Pons (tissue), 1 donor: ENCODE measurements at places on chromosomes 11 and 22.

GRCh38 chr11:92413757-92414513 is 189.3 kb downstream of the FAT3 start:
- no peak for DNase-seq

DNA sequence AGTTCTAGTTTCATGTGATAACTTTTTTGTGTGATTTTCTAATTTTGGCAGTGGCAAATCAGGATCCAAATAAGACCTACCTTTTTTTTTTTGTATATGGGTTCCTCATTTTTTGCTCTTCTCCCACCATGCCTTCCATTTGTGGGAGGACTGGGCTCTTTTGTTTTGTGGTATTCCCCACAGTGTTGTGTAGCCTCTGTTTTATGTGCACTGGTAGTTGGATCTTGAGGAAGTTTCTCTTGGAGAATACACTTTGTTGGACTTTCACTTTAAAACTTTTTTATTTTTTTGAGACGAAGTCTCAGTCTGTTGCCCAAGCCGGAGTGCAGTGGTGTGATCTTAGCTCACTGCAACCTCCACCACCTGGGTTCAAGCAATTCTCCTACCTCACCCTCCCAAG is 39.7 kb downstream of the PPP6R3 start:
- DNase-seq = no peak

DNA sequence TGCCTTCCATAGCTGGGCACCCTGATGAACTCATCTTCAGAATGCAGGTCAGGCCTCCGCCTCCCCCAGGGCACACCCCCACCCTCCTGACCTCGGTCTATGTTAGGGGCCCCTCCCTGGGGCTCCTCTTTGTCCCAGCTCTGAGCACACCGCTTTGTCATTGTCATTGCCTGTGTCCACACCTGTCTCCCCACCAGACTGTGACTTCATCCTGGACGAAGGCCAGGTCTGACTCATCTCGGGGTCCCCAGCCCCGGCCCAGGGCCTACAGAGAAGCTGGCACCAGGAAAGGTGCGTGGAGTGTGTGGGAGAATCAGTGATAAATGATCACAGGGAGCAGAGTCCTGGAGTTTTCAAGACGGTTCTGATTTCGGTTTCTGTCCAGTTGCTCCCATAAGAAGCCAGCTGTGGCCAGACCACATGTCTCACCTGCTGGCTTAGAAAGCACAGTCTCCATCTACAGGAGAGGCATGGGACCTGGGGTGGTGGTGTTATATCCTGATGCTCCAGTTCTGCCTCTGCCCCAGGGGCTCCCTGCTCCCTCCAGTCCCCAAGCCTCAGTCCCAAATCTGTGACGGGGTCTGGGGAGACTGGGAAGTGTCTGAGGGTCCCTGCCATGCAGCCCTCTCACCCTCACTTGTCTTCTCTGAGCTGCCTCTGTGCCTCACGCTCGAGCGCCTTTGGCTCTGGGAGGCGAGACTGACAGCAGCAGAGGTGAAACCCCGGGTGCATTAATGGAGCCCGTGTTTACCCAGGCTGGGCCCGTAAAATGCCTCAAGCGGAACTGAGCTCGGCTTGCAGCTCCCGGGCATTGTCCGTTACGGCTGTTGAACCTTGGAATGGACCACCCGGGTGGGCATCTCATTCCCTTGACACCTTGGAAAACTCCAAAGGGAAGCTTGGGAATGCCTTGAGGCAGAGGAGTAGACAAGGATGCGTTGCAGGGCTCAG is 85.5 kb upstream of the WNT11 start:
- no peak for DNase-seq

GRCh38 chr11:121870206-121871045 is 245.6 kb downstream of the BLID start:
- DNase-seq = no peak

DNA sequence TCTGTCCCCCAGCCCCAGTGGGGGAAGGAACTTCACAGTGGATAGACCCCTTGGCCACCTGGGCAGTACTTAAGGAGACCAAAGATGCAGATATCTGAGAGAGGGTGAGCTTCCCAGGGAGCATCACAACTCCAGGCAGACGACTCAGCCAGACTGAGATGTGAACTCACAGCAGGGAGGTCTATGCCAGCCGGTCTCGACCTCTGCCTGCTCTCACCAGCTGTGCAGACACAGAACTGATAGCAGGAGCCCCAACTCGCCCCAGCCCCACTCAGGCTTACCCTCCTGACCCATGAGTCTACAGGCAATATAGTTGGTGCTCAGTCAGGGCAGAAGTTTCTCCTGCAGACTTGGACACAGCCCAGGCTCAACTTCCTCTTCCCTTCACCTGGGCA is 29.7 kb upstream of the ACCSL start:
- no peak for DNase-seq

DNA sequence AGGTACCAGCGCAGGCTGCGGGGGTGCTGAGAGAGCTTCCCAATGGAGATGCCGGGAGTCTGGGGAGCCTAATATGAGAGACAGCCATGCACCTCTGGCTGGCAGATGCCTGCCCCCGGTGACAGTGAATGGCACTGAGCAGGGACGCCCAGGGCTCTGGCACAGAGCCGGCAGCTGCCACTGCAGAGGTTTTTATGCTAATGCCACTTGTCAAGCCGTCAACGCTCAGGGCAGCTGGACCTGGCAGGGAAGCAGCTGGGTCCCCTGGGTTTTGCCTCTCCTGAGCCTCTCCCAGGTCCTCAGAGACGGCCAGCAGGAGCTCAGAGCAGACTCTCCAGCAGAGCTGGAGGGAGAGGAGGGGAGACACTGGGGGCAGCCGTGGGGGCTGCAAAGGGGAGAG is 573.6 kb downstream of the BUD13 start:
- DNase-seq = no peak

DNA sequence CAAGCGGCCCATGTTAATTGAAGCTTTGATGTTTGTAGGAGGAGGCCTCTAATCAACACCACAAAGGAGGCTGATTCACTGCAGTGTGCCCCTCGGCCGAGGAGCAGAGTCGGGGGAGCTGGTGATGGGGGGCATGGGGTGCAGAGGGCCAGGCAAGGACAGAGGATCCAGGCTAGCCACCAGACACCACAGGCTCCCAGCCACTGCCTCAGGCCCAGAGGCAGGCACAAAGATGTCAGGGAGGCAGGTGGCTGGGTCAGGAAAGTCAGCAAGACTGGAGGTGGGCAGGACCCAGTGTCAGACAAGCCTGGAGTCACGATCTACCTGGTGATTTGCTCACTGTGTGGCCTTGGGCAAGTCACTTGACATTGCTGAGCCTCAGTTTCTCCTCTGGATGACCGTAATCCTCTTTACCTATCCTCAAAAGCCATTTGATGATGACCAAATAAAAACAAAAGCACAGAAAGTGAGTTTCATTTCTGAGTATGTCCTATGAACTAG is 121.0 kb downstream of the BUD13 start:
- no peak for DNase-seq

DNA sequence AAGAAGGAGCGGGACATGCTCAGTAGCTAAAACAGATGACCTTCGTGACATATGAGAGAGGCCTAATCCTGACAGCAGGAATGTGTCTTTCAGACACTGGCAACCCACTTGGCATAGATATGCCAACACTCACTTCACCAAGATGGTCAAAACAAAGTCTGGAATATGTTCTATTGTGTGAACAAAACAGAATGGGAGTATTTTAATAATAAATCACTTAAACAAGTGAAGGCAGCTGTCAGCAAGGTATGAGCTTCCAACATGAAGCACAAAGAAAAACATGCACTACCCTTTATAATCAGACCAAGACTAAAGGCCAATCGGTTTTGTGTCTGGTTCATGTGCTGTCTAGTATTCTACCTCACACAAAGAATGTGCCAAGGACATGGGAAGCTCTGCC is 23.1 kb downstream of the CCDC34 start:
- DNase-seq = no peak

GRCh38 chr11:12007769-12008737 is at the start of gene DKK3:
Gene DKK3 (minus strand): TSS chr11:12008626. CDS start chr11:12008582, 44 bp downstream.
- peak; percentile 63 for DNase-seq
